ENCODE measurements at places on chromosomes 3 and 15. TPM values are rescaled to one million over a fixed set of nuclear protein-coding genes. Genes with fewer than 3 reads are reported as not detected.

GRCh38 chr3:158792709-158793108 is 9.1 kb upstream of the MFSD1 start:
- DNase-seq: no peak

GRCh38 chr3:50003216-50003615 is 63.3 kb downstream of the RBM6 start:
- DNase-seq: no peak

- DNase-seq: no peak
Observed at GRCh38 chr3:109903100-109903499, 565.8 kb upstream of the DPPA4 start.

- DNase-seq: no peak
Observed at GRCh38 chr15:74259292-74259648, 23.1 kb downstream of the CCDC33 start.

GRCh38 chr3:195123281-195123691 is 147.7 kb downstream of the XXYLT1 start:
- no peak for DNase-seq

GRCh38 chr15:84962955-84963354 is 18.7 kb upstream of the PDE8A start:
- DNase-seq: no peak

GRCh38 chr3:104907507-104907906 is 459.2 kb upstream of the ALCAM start:
- peak; percentile 78 for DNase-seq

- DNase-seq: no peak
Observed at GRCh38 chr15:48477795-48478360, 146.6 kb downstream of the DUT start.

Gene TFRC
- 144 TPM for total RNA-seq

Gene CLDN16
- 30.2 TPM for total RNA-seq

Gene DNASE1L3
- total RNA-seq: not detected

Gene KIF7
- 1.4 TPM for total RNA-seq

Measured in renal cortical epithelial cell (primary cell).